SK-N-DZ (cell line): ENCODE measurements at places on chromosomes 6 and 20.

DNA sequence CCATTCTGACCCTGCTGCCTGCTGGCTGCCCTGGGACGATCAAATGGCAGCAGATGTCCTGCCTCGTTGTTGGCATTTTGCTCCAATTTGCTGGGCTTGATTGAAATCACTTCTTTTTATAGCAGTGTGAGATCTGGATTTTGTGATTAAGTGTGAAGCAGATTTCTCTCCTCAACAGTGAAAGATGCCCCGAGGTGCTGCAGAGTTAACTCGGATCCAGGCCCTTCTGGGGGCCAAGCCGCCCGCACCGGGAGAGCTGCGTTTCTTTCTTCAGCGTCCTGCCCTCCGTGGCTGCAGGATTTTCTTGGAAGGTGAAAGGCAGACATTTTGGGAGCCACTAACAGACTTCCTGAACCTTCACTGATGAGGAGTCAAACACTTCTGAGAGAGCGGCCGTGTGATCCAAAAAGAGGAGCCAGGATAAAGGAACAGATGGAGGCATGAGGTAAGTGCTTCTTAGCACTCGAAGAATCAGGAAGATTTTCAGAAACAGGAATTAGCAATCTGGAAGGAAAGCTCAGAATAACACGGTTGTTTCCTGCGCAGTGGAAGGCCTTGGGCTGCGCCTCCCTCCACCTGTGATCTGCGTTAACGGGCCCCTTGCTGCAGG lies 139.5 kb upstream of the AFDN start:
- no peak for DNase-seq

DNA sequence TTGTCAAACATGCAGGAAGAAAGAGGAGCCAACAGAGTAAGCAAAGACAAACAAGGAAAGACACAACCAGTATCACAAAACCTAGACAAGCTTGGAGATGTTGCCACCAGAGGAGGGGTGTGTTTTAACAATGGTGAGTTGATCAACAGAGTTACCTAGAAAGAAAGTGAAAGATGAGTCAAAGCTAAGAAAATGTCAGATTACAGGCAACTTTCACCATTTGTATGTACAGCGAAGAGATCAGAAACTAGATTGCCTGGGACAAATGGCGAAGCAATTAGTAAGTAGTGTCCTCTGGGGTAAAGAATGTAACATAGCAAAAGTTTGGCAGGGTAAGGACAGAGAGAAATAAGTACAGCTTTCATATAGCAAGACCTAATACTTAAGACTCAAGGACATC lies 51.6 kb upstream of the POU3F2 start:
- DNase-seq: no peak

- no peak for DNase-seq
These were observed 94.2 kb upstream of the EXOC2 start for GRCh38 chr6:786946-787763.

- DNase-seq: no peak
These were observed 310.7 kb upstream of the PREP start for GRCh38 chr6:105713474-105714118.

GRCh38 chr20:39038047-39038446 lies 75.9 kb downstream of the DHX35 start:
- DNase-seq: no peak

- DNase-seq: peak; percentile 32
These were observed 610.6 kb downstream of the HDGFL1 start for GRCh38 chr6:23179994-23180393.

DNA sequence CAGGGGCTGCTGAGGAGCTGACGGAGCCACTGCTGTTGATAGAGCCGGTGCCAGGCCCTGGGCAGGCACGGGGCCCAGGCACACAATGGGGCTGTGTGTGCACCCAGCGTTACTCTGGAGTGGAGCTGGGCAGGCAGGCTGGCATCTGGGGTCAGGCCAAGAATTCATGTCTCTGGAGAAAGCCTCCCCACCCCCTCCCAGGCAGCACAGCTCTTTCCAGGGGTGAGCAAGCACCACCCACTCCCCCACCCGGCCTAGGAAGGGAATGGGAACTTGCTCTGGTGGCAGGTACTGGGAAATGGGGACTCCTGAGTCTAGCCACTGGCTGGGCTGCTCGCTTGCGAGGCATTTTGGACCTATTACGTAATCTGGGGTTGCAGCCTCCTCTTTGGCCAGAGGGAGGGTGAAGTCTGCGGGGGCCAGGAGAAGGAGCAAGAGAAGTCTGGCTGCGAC lies 22.7 kb downstream of the TFEB start:
- no peak for DNase-seq

GRCh38 chr6:150586850-150587359 lies 12.8 kb upstream of the PLEKHG1 start:
- DNase-seq: no peak

- DNase-seq: peak; percentile 55
These were observed 73.3 kb downstream of the OTOR start for GRCh38 chr20:16821211-16822089.

GRCh38 chr6:97702248-97702647 lies 419.2 kb upstream of the MMS22L start:
- DNase-seq: no peak

GRCh38 chr6:167089243-167090142 lies 33.4 kb upstream of the CCR6 start:
- DNase-seq: no peak

DNA sequence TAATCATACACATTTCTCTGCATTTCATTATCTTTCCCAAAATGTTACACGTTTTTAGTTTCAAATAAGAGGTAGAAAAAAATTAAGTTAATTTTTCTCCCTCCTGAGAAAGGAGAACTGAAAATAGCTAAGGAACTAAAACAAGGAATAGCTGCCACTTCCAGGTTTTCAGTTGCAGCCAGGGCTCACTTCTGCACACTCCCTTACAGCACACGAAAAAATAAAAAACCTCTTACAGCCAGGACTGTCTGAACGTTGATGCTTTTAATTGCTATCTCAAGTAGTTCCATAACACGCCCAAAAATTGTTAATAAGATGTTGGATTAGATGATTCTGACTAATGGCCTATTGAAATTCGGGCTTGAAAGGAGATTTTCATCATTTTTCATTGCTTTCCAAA lies 153.7 kb upstream of the THBS2 start:
- no peak for DNase-seq

GRCh38 chr20:19428324-19428723 lies 215.9 kb downstream of the SLC24A3 start:
- DNase-seq: no peak

DNA sequence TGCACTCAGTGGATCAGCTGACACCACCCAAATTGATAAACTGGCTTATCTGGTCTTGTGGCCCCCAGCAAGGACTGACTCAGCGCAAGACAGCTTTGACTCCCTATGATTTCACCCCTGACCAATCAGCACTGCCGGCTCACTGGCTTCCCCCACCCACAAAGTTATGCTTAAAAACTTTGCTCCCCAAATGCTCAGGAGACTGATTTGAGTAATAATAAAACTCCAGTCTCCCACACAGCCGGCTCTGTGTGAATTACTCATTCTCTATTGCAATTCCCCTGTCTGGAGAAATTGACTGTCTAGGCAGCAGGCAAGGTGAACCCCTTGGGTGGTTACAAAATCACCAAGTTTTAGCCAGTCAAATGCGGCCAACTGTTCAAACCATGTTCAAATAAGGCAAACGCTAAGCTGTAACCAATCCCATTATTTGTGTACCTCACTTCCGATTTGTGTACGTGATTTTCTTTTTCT lies 32.5 kb downstream of the SLC22A2 start:
- DNase-seq: no peak

GRCh38 chr6:168703990-168704389 lies 263.0 kb downstream of the SMOC2 start:
- no peak for DNase-seq

- DNase-seq: no peak
These were observed 38.0 kb downstream of the CITED2 start for GRCh38 chr6:139336488-139336887.

DNA sequence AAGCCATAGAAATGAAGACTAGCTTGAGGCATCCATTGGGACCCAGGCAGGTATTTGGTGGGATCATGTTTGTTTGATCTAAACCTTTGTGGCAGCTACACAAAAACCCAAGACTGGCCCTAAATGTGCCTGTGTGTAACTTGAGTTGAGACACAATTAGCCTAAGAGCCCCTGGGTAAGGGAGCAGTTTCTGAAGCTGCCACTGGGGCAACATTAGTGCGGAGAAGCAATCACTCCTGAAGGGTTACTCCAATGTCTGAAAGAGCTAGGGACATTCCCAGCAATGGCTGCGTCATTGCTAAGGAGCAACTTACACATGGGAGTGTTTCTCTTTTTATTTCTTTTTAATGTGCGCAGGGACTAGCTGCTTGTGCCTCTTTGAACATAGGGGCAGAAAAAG lies 67.9 kb upstream of the EEF1E1 start:
- DNase-seq: no peak

- no peak for DNase-seq
These were observed 56.5 kb upstream of the DST start for GRCh38 chr6:56699066-56699654.

- no peak for DNase-seq
These were observed 167.3 kb upstream of the AKIRIN2 start for GRCh38 chr6:87869064-87869905.

GRCh38 chr6:52570291-52570700 lies 6.6 kb downstream of the TRAM2 start:
- DNase-seq: no peak

DNA sequence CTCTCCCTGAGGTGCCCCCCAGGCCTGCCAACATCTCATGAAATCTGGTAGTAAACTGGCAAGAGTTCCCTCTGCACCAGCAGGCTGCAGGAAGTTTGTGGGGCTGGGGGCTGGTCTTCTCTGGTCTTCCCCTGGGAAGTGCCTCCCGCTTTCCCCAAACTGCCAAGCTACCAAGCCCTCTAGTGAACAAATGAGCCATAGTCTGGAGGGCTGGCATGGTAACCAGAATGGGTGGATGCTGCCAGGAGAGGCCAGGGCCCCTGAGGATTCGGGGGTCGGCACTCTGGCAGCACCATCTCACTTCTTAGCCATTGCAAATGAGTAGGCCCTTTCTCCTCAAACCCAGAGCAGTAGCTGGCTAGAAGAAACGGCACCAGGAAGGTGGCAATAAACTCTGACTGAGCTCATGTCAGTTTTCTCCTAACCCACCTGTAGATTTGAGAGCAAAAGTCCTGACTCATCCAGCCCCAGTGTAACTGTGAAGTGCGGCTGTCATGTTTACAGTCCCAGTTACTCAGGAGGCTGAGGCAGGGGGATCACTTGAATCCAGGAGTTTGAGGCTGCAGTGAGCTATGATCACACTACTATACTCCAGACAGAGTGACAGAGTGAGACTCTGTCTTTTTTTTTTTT lies 35.9 kb downstream of the ZC3H12D start:
- no peak for DNase-seq

DNA sequence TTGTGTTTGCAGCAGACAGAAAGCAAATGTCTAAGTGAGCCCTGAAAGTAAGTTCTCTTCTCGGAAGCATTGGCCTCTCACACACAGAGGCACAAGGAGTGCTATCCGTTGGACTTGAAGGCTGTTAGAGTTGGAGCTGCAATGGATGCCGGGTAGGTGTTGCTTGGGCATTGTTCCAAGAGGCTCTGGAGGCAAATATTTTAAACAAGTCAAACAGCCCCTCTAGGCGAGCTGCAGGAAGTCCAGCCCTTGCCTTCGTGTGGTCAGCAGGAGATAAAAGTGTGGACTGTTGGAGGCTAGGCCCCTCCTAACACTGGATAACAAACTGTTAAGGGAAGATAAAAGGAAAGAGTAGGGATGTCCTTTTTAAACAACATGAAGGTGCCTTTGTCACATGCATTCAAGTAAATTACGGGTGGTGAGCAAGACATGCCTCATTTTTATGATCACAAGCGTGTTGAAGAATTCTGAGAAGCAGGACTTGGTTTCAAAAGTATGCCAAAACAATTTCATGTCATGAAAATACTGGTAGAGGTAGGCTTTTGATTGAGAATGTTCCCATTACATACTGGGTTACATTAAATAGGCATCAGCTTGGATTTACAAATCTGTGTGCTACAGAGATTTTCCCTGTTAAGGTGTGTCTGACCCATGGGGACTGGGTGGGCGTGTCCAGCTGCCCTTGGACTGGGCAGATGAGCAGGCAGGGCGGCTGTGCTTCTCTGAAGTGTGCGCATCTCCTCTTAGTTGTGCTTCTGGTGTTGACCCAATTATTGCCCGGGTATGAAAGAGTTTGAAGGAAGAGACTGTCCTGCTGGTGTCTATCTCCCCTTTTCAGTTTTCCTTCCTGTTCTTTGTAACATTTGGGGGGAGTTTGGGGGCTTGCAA lies 57.5 kb downstream of the RREB1 start:
- DNase-seq: no peak

DNA sequence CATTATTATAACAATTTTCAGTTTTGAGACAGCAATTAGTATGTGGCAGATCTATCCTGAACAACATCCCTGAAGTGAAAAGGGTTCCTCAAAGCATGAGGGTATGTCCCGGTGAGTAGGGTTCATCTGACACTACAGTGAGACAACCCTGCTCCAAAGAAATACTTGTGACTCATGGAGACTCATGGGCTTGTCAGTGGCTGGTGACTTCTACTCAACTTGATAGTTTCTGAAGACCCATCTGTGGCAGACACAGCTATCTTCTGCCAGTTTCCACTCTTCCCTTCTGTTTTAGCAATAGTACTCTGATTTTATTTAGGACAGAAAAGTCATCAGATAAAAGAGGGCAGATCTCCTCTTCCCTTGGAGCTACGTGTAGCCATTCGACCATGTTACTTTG lies 41.4 kb downstream of the MAP3K7 start:
- DNase-seq: no peak

- DNase-seq: no peak
These were observed 46.3 kb downstream of the PPP1R14C start for GRCh38 chr6:150189122-150189521.

- DNase-seq: no peak
These were observed 1.3 kb downstream of the PIGU start for GRCh38 chr20:34675561-34675960.

- DNase-seq: no peak
These were observed 108.5 kb downstream of the MAP3K4 start for GRCh38 chr6:161100072-161100471.

DNA sequence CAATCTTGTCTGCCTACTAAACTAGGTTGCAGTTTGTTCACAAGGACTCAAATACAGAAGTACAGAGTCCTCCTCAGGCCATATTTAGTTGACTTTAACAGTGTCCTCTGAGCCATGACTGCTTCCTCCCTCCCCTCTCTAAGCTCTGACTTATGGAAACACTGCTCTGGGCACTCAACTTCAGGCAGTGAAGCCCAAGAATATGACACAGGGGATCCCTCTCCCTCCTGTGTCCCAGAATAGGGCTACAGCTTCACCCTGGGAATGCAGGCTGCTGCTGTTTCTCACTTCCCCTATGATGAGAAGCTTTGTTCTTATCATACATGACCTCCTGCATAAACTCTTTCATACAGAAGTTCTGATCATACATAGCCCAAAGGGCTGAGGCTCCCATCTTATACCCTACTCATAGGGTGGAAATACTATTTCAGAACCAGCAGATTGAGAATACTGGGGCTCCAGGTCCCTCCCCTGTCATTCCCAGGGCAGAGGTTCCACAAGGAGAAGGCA lies 97.3 kb upstream of the UST start:
- no peak for DNase-seq
